ENCODE measurements at places on chromosomes 1 and 21.

DNA sequence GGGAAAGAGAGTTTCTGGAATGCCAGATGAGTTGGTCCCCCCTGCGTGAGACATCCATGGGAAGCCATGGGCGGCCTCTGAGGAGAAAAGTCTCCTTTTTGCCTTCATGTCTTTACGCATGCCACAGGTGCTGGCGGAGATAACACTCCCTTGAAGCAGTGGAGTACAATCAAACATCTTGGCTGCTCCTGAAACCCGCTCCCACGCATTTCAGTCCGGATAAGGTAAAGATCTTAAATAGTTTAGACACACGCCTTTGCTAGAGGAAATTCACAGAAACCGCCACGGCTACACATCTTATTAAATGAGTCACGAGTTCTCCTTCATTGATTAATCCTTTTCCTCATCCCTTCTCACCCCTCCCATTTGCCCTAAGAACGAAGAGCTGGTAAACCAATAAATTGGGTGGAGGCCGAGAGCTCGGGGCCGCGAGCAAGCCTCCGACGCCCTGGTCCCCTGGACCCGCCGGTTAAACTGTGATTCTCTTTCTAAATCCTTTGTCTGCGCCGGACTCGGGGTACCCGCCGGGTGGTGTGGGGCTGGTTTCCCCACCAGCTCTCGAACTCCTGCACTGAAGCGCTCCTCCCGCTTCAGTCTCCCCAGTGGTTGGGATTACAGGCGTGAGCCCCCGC is 6.6 kb upstream of the ZNF669 start:
- DNase-seq: no peak

DNA sequence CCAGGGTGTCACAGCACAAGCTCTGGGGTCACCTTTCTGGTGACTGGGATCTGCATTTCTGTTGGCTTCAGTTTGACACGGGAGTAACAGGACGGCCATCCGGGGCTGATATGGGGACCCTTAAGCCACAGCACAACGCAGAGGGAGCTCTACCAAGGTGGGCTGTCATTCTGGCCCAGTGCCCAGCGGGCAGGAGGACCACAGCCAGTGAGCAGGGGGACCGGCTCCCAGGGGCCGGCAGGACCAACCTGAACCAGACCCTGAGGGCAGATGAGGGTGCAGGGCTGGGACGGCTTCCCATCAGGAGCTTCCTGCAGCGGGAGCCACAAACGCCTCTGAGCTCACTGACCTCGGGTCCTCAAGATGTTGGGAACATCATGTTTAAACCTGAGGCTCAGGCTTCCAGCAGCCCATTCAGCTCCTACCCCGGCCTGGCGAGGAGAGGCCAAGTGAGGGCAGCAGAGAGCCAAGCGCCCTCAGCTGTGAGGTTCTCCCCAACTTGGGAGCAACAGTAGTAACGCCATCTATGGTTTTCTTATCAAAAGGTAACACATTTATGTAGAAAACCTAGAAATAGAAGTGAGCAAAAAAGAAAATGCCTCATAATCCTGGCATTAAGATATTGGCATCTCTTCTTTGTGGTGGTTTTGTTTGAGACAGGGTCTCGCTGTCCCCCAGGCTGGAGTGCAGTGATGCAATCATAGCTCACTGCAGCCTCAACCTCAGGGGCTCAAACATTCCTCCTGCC is 26.8 kb downstream of the TMEM201 start:
- DNase-seq: no peak

DNA sequence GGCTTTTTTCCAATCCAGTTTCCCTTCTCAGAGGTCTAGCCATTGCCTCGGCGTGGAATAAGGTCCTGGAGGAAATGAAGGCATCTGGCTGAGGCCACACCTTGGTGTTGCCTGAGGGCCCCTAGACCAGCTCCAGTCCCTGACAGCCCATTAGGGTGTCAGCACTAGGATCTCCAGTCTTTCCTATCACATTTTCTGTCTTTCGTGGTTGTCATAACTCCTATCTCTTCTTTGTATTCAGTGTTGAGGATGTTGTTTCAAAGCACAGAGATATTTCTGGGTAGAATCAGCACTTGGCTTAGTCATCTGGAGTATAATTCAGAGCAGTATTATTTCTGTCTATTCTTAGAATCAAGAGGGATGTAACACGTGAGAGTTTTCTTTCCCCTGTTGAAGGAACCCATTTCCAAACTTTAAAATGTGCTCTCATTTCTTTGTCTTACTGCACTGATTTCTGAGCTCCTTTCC is 844.3 kb downstream of the KCNT2 start:
- no peak for DNase-seq

DNA sequence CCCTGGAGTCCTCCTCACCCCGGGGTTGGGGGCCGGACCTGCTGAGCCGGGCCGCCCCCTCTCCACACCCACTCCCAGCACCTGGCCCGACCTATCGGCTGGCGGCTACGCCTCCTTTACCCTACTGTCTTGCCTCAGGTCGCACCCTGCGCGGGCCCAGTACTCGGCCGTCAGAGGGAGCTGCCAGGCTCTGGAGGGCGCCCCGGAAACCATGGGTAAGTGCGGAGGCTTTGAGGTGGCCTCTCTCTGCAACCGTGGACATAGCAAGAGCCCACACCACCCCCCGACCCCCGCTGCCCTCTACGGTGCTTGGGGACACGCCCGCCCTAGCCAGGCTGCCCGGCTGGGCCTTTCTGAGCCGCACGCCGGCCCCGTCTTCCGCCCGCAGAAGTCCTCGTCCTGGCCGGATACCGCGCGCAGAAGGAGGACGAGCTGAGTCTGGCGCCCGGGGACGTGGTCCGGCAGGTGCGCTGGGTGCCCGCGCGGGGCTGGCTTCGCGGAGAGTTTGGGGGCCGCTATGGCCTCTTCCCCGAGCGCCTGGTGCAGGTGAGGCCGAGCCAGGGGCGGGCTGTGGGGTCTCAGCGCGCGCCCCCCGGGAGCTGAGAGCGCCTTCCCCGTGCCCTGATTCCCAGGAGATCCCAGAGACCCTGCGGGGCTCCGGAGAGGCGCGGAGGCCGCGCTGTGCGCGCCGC is at the start of gene SH3D21:
SH3D21 (plus strand) TSS at position 159 of the 692 bp plus-strand sequence; CDS start at position 212, 53 bp downstream.
- peak; percentile 41 for DNase-seq

DNA sequence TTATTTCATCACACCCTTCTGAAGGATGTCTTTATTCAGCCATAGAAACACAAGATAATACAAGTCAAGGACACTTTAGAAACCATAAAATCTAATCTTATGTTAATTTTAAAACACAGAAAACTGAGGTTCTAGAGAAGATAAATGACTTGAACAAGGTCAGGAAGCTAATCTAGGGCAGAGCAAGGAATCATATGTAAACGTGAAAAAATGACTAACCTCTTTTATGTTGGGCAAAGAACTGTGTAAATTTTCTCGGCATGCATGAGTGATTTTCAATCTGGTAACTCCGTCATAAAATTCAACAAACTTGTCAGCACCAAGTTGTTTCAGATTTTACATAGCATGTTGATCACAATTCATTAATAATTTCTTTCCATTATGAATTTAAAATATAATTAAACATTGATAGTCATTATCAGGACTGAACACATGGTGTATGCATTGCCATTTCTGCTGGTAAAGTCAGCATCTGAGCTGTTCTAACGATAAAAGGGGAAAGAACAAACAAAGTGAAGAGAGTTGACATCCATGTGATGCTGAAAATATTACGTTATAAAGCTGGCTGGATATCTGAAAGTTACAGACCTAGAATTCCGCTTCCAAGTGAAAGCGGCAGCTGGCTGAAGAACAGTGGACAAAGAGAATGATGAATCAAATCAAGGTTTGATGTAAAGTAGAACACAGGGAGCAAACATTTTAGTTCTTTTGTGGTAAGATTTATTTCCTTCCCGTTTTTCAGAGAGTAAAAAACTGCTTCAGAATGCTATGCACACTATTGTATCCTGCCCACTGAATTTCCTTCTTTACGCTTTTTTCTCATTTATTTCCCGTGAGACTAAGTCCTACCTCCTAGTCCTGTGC is 1037.4 kb upstream of the TMPRSS15 start:
- peak; percentile 52 for DNase-seq

DNA sequence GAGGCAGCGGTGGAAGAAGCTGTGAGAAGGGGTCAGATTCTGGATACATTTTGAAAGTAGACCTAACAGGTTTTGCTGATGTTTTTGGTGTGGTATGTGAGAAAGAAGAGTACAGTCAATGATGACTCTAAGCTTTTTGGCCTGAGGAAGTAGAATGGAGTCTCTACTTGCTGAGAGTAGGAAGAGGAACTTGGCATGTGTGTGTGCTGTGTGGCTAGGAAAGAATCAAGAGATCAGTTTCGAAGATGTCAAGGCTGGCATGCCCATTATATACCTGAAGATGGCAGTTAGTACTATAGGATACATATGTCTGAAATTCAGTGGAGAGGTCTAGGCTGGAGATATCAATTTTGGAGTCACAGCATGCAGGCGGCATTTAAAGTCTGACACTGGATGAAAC is 64.4 kb downstream of the MAB21L3 start:
- no peak for DNase-seq

GRCh38 chr1:113247355-113247754 is 143.0 kb upstream of the MAGI3 start:
- no peak for DNase-seq

DNA sequence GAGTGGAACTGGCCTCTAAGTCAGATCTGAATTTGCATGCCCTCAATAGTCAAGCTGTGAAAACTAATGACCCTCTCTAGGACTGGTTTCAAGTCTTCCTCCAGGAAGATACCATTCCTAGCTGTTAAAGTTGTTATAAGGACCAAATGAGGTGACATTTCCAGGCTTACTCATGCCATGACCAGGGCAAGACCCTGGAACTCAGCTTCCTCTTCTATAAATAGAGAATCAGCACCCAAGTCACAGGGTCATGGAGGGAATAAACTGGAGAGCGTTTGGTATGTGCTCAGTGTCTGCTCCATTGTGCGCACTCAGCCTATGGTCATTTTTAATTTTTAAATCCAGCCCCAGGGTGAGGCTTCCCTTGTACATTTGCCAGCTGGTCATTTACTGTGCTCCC is 2.5 kb downstream of the S100A9 start:
- DNase-seq: no peak

Measured in NCI-H1417 (cell line).